ENCODE measurements at places on chromosomes 7 and 10. TPM values are rescaled to one million over a fixed set of nuclear protein-coding genes. Genes with fewer than 3 reads are reported as not detected.

- no peak for DNase-seq
These were observed 113.7 kb downstream of the CDK14 start for GRCh38 chr7:90709501-90710465.

GRCh38 chr7:149021725-149022062, 6.6 kb downstream of the PDIA4 start:
- no peak for DNase-seq

GRCh38 chr10:74936577-74937265, 110.3 kb downstream of the KAT6B start:
- no peak for DNase-seq

GRCh38 chr7:30172451-30172850, 37.7 kb downstream of the MTURN start:
- DNase-seq = no peak

DNA sequence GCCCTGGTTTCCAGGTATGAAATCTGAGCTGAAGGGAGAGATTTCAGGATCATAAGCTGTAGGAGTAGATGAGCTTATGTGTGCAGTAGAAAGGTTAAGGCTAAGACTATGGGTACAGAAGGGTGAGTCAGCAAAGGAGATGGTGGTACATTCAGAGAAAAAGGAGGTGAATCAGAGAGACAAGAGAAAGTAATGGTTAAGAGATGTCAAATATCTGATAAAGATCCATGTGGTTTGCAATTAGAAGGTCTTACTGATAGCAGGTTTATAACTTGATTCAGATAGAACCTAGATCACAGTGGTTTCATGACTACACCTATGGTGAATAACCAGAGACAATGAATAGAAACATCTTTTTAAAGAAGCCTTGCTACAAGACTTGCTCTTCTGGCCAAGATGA, 4.5 kb upstream of the NPY start:
- no peak for DNase-seq

The RPP38 gene
- 25.9 TPM for total RNA-seq

The HOXA6 gene
- total RNA-seq = not detected

Data from H9 (cell line).